ENCODE measurements at places on chromosomes 7 and 10. TPM values are rescaled to one million over a fixed set of nuclear protein-coding genes. Genes with fewer than 3 reads are reported as not detected.

- no peak for DNase-seq
Measured at GRCh38 chr7:36348256-36348655, 41.4 kb upstream of the ANLN start.

GRCh38 chr10:79282388-79282787, 64.9 kb upstream of the PPIF start:
- no peak for DNase-seq

Gene AKR1C4
- not detected for total RNA-seq

Gene STAM
- total RNA-seq, result 33.3 TPM

DNA sequence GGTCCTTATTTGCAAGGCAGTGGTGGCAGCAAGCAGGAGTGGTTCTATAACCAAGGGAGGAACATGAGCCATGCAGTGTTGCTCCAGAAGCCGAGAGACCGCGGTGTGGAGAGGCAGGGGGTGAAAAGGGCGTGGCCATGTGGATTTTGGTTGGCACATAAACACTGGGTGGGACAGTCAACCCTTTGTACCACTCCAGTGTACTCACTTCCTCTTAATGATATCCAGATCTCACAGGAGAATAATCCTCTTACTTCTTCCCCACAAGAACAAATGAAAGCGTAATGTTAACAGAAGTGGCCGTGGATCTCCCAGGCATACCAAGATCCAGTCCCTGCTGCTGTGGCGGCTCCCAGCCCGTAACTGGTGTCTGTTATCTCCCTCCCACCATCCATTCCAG, 42.4 kb downstream of the XRCC2 start:
- no peak for DNase-seq

Gene DCLRE1A
- total RNA-seq, result 16.5 TPM

GRCh38 chr10:95604630-95605029, 43.5 kb upstream of the SORBS1 start:
- DNase-seq, result no peak

- no peak for DNase-seq
Measured at GRCh38 chr7:14752301-14752700, 150.2 kb downstream of the DGKB start.

Gene LBX1
- total RNA-seq, result not detected

GRCh38 chr10:3485057-3485686, 299.8 kb downstream of the KLF6 start:
- no peak for DNase-seq

Gene METTL27
- 1.8 TPM for total RNA-seq

DNA sequence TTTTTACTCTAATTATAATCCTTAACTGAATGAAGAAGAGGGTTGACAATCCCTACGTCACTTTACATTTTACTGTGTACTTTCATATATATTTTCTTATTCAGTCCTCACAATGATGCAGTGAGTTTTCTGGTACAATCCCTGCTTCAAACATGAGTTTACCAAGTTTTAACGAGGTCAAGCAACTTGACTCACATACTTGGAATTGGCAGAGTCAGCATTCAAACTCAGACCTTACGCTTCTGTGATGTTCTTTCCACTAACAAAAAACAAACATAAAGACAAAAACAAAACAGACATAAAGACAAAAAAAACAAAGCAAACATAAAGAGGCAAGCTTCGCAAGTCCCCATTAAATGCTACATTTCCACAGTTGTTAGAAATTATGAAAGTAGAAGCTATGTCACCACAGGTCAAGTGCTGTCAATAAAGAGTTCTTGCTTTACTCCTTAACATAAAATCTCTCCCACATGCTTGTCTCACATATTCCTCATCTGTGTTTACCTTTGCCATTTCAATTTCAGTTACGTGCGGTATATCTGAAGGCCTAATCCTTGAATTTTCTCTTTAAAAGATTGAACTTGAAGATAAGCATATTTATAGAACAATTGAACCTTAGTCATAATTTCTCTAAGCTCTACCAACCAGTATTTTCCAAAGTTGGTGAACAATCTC, 217.3 kb downstream of the CELF2 start:
- DNase-seq, result no peak

- no peak for DNase-seq
Measured at GRCh38 chr7:4144172-4144701, 537.9 kb upstream of the FOXK1 start.

GRCh38 chr7:152202056-152202455, 176.6 kb downstream of the GALNT11 start:
- DNase-seq, result no peak
